Epithelial cell of proximal tubule (primary cell): ENCODE measurements at places on chromosomes 2 and 18.

DNA sequence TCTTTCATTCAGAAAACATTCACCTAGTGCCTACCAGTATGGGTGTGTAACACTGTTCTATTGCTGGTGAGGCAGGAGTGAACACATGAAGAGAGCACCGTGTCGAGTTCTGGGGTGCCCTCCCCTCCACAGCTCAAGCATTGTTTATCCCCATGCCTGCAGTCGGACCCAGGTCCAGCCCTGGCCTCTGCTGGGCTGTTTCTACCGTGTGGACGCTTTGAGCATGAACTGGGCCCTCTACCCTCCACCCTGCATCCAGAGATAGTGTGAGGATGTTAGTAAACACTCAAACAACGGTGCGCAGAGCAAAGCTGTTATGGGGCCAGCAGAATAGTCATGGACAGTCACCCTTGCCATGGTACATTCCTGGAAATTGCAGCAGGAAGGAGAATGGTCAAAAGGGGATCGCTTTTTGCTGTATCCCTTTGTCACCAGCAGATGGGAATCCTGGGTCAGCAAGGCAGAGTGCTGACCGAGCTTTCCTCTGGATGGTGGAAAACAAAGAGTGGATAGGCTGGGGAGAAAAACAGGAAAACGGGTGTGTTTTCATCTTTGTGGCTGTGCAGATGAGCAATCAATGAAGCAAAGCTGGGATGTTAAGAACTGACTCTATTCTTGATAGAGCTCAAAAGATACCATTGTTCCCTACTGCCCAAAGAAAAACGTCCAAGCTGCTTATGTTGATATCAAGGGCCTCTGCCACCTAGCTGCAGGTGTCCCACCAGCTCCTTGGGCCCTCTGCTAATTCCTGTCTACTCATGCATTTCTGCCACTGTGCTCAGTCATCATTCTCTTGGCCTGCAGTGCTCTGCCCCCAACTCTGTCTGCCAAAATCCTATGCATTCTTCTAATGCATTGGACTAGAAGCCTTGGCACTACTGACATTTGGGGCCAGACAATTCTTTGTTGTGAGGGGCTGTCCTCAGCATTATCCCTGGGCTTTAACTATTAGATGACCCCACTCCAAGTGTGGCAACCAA, 38.7 kb downstream of the REEP1 start:
- no peak for DNase-seq

- DNase-seq: no peak
Observed at GRCh38 chr2:5464657-5465056, 227.5 kb upstream of the SOX11 start.

- DNase-seq: no peak
Observed at GRCh38 chr2:132463719-132464118, 47.1 kb downstream of the GPR39 start.

- DNase-seq: no peak
Observed at GRCh38 chr2:96918754-96919550, 49.1 kb upstream of the SEMA4C start.

GRCh38 chr2:16630463-16630862, 35.2 kb downstream of the CYRIA start:
- no peak for DNase-seq

DNA sequence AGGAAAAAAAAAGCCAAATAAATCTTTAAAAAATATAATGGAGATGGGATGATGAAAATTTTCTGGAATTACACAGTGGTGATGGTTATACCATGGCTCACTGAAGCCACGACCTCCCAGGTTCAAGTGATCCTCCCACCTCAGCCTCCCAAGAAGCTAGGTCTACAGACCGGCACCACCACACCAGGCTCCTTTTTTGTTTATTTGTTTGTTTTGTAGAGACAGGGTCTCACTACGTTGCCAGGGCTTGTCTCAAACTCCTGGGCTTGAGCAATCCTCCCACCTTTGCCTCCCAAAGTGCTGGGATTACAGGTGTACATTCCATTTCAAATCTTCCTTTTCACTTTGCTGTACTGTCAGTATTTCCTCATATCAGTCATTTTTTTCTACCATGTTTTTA, 61.7 kb downstream of the CHRNA1 start:
- DNase-seq: no peak

- no peak for DNase-seq
Observed at GRCh38 chr18:21599585-21600525, 649 bp downstream of the ESCO1 start.

DNA sequence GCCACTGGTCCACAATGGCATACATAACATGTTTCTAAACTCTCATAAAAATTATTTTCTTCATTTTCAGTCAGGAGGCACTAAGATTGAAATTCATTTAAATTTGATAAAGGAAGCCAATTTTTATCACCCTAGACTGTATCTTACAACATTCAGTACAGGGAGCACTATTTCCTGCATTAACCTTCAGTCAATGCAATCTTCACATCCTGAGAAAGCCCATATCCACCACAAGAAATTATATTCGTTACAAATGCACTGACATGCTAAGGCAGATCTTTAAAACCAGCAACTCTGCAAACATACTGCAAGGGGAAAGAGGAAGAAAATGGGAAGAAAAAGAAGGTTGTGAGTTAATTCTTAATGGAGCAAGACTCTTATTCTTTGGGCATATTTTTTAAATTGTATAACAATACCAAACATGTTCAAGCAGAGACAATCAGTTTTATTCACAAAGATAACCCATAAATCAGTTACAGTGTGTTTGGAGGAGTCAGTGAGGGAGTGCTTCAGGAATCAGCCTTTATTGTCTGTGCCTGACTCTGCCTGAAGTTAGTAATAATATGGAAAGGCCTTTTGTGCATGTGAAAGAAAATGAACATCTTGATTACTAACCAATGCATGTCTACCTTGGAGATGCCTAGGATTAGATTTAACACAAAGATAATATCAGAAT, 370.1 kb downstream of the FBXO15 start:
- no peak for DNase-seq

- DNase-seq: peak; percentile 47
Observed at GRCh38 chr2:237181844-237182243, 96.2 kb downstream of the COPS8 start.

DNA sequence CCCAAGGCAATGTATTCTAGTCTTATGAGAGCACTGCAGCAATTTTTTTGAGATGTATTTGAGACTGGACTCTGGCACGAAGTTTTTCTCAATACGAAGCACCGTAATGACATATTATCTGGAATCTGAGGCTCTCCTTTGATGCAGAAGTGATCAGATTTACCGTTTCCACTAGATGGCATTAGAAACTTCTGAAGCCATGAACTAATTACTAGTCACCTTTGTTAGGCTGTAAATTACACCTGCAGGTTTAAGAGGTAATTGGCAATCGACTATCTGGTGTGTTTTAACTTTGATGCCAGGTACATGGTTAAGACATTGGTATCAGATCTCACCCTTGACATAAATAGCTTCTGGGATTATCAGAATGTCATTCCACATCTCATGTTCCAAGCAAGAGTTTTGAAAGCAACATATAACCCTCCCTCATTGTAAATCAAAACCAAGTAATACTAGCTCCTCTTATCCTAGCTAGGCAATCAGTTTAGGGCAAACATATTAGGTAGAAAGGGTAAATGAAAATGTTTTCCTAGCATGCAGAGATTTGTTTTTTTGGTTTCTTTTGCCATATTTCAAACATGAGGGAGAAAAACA, 254.6 kb upstream of the SPRED2 start:
- no peak for DNase-seq

DNA sequence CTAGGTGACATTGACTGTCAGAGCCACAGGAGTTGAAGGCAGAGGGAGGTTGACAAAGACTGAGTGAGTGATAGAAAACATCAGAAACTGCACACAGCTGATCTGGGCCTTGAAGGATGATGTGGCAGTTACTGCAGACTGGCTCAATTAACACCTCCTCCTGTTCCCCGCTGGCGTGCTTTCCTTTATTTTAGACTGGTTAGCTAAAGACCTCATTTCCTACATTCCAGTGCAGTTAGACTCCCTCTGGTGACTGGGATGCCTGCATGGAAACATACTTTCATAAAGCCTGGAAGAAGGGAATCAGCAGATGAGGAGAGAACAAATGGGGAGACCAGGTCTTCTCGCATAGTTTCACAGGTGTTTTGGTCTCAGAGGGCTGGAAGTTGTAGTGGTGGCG, 7.1 kb downstream of the TPGS2 start:
- no peak for DNase-seq

- no peak for DNase-seq
Observed at GRCh38 chr2:205188239-205189138, 493.8 kb upstream of the NRP2 start.
